ENCODE measurements at places on chromosomes 12 and 14. TPM values are rescaled to one million over a fixed set of nuclear protein-coding genes. Genes with fewer than 3 reads are reported as not detected.
A peak's percentile ranks its signal among the peaks of the same experiment; 100 is the strongest.

GRCh38 chr12:119692997-119693396 is 25.1 kb downstream of the PRKAB1 start:
- H3K27me3 ChIP-seq: no peaks in the 10 kb centered on the region
- H3K36me3 ChIP-seq: peaks cover 16% of the 10 kb centered on the region
- peak overlapping the region; percentile 39 for H3K27ac ChIP-seq
- peak overlapping the region; percentile 12 for H3K4me3 ChIP-seq

DNA sequence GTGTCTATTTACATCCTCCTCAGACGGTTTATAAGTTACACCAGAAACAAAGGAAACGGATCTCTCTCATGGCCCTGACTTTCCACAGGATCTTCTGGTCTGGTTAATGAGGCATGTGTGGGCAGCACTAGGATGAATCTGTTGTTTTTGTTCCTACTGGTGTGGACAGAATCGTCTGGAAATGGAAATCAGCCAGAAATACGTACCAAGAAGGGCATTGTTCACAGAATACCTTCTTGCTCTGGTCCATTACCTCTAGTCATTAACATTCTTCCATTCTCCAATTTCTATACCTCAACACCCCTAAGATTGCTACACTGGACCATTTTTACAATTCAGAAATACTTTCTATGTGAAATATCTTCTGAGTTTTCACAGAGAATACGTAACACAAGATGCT is 86.0 kb downstream of the TPH2 start:
- no peaks in the 10 kb centered on the region for H3K36me3 ChIP-seq
- no peaks in the 10 kb centered on the region for H3K27me3 ChIP-seq
- no peak overlapping the region for H3K27ac ChIP-seq
- H3K4me3 ChIP-seq: no peak overlapping the region

DNA sequence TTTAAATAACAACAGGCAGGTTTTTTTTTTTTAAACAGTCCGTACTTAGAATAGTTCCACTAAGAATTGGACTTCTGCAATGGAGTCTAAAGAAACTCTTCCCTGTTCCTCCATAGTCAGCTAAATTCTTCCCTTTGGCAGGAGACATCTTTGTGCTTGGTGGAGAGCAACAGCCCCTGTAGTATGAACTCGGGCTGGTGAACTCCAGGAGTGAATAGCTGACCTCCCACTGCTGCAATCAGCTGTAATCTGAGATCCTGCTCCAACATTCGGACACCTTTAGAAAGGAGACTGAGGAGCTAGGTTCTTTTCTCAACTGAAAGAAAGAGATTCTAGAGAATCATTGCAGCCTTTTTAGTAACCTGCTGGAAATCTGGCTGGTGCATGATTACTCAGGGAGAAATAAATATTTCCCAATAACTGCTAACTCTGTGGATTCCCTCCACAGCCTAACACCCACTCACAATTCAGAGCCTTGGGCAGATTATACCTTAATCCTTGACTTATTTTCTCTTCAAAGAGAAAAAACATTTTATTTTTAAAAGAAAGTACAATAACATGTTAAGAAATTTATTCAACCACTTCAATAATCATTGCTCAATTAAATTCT is 25.6 kb upstream of the DBX2 start:
- H3K4me3 ChIP-seq: no peak overlapping the region
- no peaks in the 10 kb centered on the region for H3K36me3 ChIP-seq
- DNase-seq: no peak
- peaks cover 24% of the 10 kb centered on the region for H3K27me3 ChIP-seq
- no peaks in the 10 kb centered on the region for H3K4me1 ChIP-seq

DNA sequence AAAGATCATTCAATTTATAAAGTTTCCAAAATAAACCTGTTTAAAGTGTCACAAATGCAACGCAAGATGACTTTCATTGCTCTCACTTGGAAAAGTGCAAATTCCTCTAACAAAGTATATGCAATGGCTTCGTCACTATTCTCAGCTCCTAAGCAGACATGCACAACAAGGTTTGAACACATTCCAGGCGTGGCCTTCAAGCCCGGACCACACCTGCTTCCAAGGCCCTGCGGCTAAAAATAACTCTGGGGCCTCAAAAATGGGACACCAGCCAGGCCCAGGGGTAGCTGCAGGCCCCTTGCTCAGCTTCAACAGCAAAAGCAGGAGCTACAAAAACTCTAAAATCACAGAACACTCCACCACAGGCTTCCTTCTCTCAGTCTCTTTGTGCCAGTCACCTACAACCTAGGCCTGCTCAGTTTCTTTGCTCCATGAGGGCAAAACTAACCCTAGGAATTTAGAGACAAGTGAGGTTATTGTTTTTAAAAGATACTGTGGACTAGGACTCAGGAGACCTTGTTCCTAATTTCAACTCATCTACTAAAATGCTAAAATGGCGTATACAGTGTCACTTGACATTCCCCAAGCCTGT is 29.3 kb downstream of the DUSP16 start:
- H3K36me3 ChIP-seq: no peaks in the 10 kb centered on the region
- no peak overlapping the region for H3K4me3 ChIP-seq
- DNase-seq: peak; percentile 46
- H3K4me1 ChIP-seq: peaks cover 29% of the 10 kb centered on the region
- H3K27me3 ChIP-seq: no peaks in the 10 kb centered on the region
- H3K27ac ChIP-seq: no peak overlapping the region

- no peak overlapping the region for H3K4me3 ChIP-seq
- no peak for DNase-seq
- no peak overlapping the region for H3K27ac ChIP-seq
- H3K4me1 ChIP-seq: no peaks in the 10 kb centered on the region
Observed at GRCh38 chr12:23041774-23042173, 416.8 kb downstream of the ETNK1 start.

GPRC5A gene
- 742 TPM for total RNA-seq

DNA sequence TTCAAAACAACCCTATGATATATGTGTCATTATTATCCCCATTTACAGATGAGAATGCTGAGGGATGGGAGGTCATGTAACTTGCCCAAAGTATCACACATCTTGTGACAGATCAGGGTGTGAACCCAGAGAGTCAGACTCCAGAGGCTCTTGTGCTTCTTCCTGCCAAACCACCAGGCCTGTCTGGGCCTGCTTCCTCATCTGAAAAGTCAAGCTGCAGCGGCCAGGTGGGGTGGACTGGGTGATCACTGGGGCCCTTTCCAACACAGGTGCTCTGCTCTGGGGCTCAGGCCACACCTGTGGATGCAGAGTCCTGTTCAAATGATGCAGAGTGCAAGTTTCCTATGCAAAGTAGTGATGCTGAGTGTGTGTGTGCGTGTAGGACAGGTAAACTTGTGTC is 26.7 kb downstream of the TSPAN11 start:
- DNase-seq: no peak
- H3K4me1 ChIP-seq: no peaks in the 10 kb centered on the region
- no peaks in the 10 kb centered on the region for H3K36me3 ChIP-seq
- H3K27ac ChIP-seq: no peak overlapping the region

GRCh38 chr14:73230051-73230450 is 7.3 kb upstream of the PAPLN start:
- H3K4me1 ChIP-seq: peaks cover 24% of the 10 kb centered on the region
- H3K4me3 ChIP-seq: no peak overlapping the region
- peaks cover 15% of the 10 kb centered on the region for H3K36me3 ChIP-seq
- H3K27me3 ChIP-seq: peaks cover 32% of the 10 kb centered on the region
- no peak overlapping the region for H3K27ac ChIP-seq

LGR5 gene
- 0.10 TPM for total RNA-seq

CDCA4 gene
- total RNA-seq: 32.4 TPM

DNA sequence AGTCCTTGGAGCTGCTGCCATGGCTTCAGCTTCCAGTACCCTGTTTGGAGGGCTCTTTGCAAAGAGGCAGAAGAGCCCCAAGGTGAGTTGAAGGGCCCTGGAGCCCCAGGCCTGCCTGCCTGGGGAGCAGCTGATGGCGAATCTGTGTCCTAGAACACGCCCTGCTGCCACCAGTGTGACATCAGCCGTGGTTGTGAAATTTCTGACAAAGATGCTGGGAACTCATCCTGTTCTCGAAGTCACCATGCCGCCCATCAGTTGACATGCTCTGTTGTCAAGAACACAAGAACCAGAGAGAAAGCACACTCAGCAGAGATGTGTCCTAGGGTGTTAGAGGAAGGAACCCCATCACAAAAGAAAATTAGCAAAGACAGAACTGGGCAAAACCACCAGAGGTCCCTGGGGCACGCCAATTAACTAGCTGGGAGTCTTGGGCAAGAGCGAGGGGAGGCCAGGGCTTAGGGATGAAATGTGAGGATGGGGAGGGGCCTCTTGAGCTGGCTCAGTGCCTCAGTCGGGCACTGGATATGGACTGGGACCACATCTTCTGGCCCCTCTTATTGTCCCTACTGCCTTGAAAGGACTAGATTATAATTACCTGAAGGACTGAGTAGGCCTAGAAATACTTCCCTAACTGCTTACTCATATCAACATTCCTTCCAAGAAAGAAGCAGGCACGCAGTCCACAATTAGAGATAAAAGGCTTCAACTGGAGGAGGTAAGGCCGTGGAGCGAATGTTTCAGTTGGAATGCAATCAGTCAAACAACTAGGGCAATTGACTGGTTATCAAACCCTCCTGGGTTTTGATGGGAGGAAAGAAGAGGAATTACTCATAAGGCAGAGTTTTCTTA is 163.1 kb downstream of the CACNA1C start:
- H3K27me3 ChIP-seq: peaks cover 79% of the 10 kb centered on the region
- H3K4me1 ChIP-seq: no peaks in the 10 kb centered on the region
- DNase-seq: no peak
- H3K36me3 ChIP-seq: no peaks in the 10 kb centered on the region
- no peak overlapping the region for H3K27ac ChIP-seq

VDR gene
- total RNA-seq: 10.1 TPM

- no peak overlapping the region for H3K4me3 ChIP-seq
- no peaks in the 10 kb centered on the region for H3K36me3 ChIP-seq
- no peaks in the 10 kb centered on the region for H3K4me1 ChIP-seq
- no peaks in the 10 kb centered on the region for H3K27me3 ChIP-seq
- DNase-seq: no peak
Observed at GRCh38 chr12:33560653-33561208, 121.1 kb upstream of the SYT10 start.

GRCh38 chr14:87205811-87206210 is 787.2 kb downstream of the GALC start:
- H3K36me3 ChIP-seq: no peaks in the 10 kb centered on the region
- no peak overlapping the region for H3K27ac ChIP-seq
- no peaks in the 10 kb centered on the region for H3K4me1 ChIP-seq
- H3K4me3 ChIP-seq: no peak overlapping the region
- DNase-seq: no peak

GRCh38 chr14:26427097-26427496 is 170.7 kb downstream of the NOVA1 start:
- no peak overlapping the region for H3K27ac ChIP-seq
- H3K4me3 ChIP-seq: no peak overlapping the region
- H3K4me1 ChIP-seq: no peaks in the 10 kb centered on the region
- H3K27me3 ChIP-seq: no peaks in the 10 kb centered on the region

DNA sequence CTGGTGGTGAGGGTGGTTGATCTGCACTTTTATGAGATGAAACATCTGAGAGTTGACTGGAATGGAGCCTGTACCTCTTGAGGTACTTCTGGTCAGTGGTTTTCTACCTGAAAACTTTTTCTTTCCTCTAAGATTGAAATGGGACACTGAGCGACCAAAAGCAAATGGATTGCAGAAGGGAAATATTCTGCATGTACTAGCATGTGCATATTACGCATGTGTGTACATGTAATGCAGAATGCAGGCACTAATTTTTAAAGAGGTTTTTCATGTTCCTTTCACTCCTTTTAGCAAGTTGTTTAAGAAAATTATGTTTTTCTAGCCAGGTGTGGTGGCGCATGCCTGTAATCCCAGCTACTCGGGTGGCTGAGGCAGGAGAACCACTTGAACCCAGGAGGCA is 28.7 kb upstream of the EID3 start:
- H3K27ac ChIP-seq: no peak overlapping the region
- H3K4me1 ChIP-seq: peaks cover 45% of the 10 kb centered on the region
- H3K27me3 ChIP-seq: no peaks in the 10 kb centered on the region
- no peak for DNase-seq
- no peak overlapping the region for H3K4me3 ChIP-seq
- H3K36me3 ChIP-seq: peaks cover 8% of the 10 kb centered on the region

DNA sequence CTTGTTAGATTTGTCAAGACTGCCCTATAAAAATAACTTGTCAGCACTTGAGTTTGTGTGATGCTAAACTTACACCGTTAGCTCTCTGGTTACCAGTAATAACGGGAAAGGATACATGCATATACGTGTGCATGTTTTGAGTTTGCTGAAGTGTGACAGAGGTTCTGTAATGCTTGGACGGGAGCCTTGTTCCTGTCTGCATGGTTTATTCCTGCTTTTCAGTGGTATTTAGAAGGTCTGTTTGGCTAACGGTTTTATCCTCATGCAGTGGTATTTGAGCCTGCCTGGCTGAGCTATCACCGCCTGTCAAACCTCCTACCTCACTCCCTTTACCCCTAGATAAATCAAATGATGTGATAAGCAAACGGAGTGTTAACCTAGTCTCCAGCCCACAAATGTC is 305.6 kb downstream of the GALC start:
- no peaks in the 10 kb centered on the region for H3K36me3 ChIP-seq
- H3K4me1 ChIP-seq: no peaks in the 10 kb centered on the region
- no peak for DNase-seq
- H3K27me3 ChIP-seq: no peaks in the 10 kb centered on the region
- H3K27ac ChIP-seq: no peak overlapping the region

- no peak overlapping the region for H3K27ac ChIP-seq
- H3K36me3 ChIP-seq: no peaks in the 10 kb centered on the region
- DNase-seq: no peak
- H3K27me3 ChIP-seq: no peaks in the 10 kb centered on the region
- no peak overlapping the region for H3K4me3 ChIP-seq
- no peaks in the 10 kb centered on the region for H3K4me1 ChIP-seq
Observed at GRCh38 chr14:43687921-43688320, 819.2 kb downstream of the FSCB start.

ANG gene
- 4.4 TPM for total RNA-seq

TEDC1 gene
- 36.8 TPM for total RNA-seq

OTOGL gene
- 0.05 TPM for total RNA-seq

DNA sequence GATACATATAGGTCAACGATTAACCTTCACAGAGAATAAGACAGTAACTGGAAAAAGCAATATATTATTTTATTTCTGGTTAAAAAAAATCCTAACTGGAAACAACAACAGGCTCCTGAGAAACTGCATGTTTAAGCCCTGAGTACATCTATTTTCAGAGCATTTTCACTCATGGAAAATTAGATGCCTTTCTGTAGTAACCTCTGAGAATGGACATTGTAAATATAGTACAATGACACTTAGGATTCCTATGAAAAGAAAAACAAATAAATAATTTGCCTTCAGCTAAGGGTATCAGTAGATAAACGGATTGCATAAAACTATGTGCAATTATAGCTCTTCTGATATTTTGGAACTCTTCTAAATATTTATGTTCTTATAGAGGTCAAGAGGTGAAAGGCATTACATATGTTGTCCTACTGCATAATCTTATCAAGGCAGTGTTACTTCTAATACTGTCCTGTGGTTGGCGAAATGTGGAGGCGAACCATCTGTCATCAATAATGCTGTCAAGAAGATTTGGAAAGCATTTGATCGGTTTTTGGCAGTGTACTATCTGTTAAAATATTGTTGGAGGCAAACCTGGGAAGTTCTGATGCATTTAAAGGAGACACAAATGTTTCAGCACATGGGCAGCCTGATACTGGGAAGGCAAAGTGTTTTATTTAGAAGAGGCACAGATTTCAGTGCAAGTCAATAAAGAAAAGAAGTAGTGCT is 381.8 kb downstream of the BTG1 start:
- DNase-seq: no peak
- H3K27ac ChIP-seq: no peak overlapping the region
- no peaks in the 10 kb centered on the region for H3K36me3 ChIP-seq
- no peaks in the 10 kb centered on the region for H3K27me3 ChIP-seq

- no peak overlapping the region for H3K4me3 ChIP-seq
- no peak for DNase-seq
- H3K36me3 ChIP-seq: no peaks in the 10 kb centered on the region
- no peak overlapping the region for H3K27ac ChIP-seq
- H3K4me1 ChIP-seq: peaks cover 9% of the 10 kb centered on the region
- H3K27me3 ChIP-seq: peaks cover 8% of the 10 kb centered on the region
Observed at GRCh38 chr12:110780448-110780847, 37.8 kb upstream of the PPP1CC start.

Measured in Calu3 (cell line).